ENCODE measurements at places on chromosomes 7 and 10.

GRCh38 chr10:78250313-78251015 lies 216.8 kb downstream of the RPS24 start:
- DNase-seq, result no peak

- DNase-seq, result no peak
These were observed 250.8 kb downstream of the KCNMA1 start for GRCh38 chr10:77386838-77387237.

GRCh38 chr10:35307297-35307696 lies 29.0 kb upstream of the CCNY start:
- DNase-seq, result peak; percentile 33

GRCh38 chr10:119689016-119689580 lies 36.8 kb upstream of the INPP5F start:
- DNase-seq, result no peak

DNA sequence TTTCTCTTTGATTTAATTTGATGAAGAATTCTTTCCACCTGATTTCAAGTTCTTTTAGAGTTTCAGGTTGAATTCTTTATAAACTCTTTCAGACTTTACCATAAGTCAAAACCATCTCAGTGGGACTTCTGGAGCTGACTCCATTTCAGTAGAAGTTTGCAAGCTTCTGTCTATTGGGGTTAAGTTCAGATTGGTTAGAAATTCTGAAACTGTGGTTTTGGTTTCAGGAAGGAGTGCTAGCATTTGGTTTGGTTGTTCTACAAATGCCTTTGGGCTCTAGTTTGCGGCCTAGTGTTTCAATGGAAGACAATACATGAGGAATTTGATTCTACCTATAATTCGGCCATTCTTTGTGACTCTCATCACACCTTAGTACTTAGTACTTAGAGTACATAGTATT lies 176.8 kb upstream of the RHOBTB1 start:
- DNase-seq, result no peak

GRCh38 chr7:1076184-1077072 lies 11.5 kb upstream of the GPER1 start:
- peak; percentile 29 for DNase-seq

GRCh38 chr7:114879554-114879953 lies 42.3 kb upstream of the MDFIC start:
- no peak for DNase-seq

DNA sequence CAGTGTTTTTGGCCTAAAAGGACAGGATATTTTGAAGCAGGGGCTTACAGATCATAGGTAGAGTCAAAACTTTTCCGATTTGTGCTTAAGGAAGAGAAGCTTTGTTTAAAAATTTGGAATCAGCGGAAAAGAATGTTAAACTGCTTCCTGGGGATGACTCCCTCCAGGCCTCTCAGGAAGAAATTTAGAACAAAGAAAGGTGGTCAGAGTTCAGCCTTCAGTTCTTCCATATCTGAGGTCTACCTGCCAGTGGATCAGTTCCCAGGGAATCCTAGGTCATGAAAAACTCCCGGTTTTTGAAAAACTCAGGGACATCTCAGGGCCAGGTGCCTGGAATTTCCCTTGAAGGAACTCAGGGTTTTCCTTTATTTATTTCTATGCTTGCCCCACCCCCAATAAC lies 100.3 kb downstream of the MCU start:
- no peak for DNase-seq

- DNase-seq, result no peak
These were observed 93.2 kb upstream of the SAMD8 start for GRCh38 chr10:75018251-75018650.

DNA sequence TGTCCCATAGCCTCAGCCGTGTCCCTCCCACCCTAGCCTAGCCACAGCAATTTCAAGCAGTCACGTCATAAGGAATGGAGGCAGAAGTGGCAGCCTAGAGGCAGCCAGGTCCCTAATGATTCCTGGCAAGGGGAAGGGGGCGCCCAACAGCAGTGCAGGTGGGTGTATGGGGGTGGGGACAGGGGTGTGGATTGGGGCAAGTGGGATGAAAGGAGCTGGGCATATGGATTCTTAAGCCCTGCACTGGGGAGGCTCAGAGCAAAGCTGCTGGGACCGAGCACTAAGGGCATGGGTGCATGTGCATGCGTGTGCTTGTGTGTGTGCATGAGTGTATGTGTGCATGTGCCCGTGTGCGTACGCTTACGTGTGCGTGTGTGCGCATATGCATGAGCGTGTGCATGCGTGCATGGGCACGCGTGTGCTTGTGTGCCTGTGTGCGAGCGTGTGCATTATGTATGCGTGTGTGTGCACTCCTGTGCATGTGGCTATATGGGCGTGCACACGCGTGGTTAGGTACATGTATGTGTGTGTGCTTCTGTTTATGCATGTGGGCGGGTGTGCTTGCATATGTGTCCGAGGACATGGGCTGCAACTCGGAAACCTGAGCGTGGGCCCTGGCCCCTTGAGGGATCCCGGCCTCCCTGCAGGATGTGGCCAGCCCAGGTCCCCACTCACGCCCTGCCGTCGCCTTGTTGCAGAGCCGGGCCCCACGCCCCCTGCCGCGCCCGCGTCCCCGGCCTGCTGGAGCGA lies 34.1 kb downstream of the SH2B2 start:
- DNase-seq, result no peak

- no peak for DNase-seq
These were observed 142.9 kb downstream of the CTTNBP2 start for GRCh38 chr7:117730390-117730789.

GRCh38 chr7:45099891-45100760 lies 11.4 kb upstream of the NACAD start:
- no peak for DNase-seq
